ENCODE measurements at places on chromosomes 5 and 9. TPM values are rescaled to one million over a fixed set of nuclear protein-coding genes. Genes with fewer than 3 reads are reported as not detected.

The CATSPER3 gene
- under 0.01 TPM for total RNA-seq

The GFRA3 gene
- 0.10 TPM for total RNA-seq

The PPP2R2B gene
- not detected for total RNA-seq

The KCNIP1 gene
- total RNA-seq, result 0.98 TPM

The BTNL3 gene
- total RNA-seq, result not detected

The TMEM245 gene
- 83.0 TPM for total RNA-seq

All from vein endothelial cell (primary cell).